ENCODE measurements at places on chromosomes 2 and 18. TPM values are rescaled to one million over a fixed set of nuclear protein-coding genes. Genes with fewer than 3 reads are reported as not detected.

- no peak for DNase-seq
These were observed 421.5 kb downstream of the ZNF521 start for GRCh38 chr18:24930478-24930877.

- DNase-seq = no peak
These were observed 133.9 kb downstream of the OSR1 start for GRCh38 chr2:19224486-19224885.

DNA sequence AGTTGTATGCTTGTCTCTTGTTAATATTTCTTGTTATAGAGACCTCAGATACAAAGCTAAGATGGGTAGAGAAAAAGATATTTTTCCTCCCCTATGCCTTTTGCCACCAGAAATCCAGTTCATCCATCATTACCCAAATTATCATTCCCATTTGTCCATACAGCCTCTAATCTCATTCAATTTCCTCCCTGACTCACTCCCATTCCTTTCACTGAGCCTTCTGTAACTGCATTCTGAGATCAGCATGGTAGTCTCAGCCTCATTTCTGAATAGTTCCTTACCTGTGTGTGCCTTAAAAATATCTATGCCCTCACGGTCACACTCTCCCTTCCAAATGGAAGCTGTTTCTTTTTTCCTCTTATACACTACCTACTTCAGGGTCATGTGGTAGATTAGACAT is 15.7 kb upstream of the PIK3C3 start:
- no peak for DNase-seq

GRCh38 chr2:3712831-3713503 is 9.6 kb downstream of the DCDC2C start:
- no peak for DNase-seq

DNA sequence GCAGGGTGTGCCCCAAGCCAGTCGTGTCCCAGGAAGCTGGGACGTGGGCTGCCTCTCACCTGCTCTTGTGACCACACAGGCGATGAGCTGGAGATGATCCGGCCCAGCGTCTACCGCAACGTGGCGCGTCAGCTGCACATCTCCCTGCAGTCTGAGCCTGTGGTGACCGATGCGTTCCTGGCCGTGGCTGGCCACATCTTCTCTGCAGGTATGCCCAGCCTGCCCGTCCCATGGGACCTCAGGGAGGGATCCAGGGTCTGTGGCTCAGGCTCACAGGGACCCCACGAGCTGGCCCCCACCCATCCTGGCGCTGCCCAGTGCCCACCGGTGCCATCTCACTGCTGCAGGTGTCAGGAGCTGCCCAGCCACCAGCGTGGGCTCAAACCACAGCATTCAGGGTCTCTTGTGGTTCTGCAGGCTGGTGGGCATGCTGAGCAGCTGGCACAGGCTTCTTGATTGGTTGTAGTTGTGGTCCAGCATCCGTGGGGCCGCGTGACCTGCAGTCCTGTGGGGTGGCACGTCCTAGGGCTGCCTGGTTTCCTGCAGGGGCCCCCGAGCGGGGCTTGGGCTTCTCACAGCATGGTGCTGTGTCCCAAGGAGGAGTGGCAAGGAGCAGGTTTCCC is 3.8 kb downstream of the BOK start:
- DNase-seq = no peak

DNA sequence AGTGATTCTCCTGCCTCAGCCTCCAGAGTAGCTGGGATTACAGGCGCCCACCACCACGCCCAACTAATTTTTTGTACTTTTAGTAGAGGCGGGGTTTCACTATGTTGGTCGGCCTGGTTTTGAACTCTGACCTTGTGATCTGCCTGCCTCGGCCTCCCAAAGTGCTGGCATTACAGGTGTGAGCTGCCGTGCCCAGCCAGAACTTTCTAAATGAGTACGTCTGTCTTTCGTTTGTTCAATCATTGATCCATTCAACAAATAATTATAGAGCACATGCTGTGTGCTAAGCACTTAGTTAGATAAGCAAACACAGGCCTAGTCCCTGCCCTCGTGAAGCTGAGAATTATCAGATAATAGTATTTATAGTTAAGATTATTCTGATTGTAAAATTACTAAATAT is 56.5 kb downstream of the TTC39C start:
- no peak for DNase-seq

DNA sequence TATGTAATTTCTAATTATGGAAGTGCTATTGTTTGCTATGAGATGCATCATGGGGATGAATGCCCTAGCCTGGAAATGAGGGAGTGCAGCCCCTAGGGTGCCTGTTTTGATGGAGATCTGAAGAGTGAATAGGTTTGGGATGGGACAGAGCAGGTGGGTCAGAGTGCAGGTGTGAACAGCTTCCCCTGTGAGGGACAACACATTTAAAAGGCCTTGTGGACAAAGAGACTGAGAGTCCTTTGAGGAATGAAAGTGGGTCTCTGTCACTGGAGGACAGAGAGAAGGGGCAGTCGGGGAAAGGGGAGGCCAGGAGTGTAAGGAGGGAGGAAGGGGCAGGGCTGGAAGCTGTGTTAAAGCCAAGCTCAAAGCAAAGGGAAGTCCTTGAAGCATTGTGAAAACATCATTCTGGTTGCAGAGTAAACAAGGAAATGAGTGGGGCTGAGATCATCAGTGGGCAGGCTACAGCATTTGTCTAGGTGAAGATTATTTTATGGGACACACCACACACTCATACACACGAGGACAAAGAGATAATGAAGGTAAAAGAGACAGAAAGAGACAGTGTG is 877.6 kb downstream of the SLC4A3 start:
- no peak for DNase-seq

- no peak for DNase-seq
These were observed 36.0 kb upstream of the WIPF1 start for GRCh38 chr2:174633623-174633930.

- no peak for DNase-seq
These were observed 233.4 kb upstream of the SIX3 start for GRCh38 chr2:44707945-44708660.

GRCh38 chr18:59620381-59620780 is 76.8 kb downstream of the CCBE1 start:
- DNase-seq = no peak

GRCh38 chr18:79321625-79322405 is 73.9 kb upstream of the NFATC1 start:
- no peak for DNase-seq

DNA sequence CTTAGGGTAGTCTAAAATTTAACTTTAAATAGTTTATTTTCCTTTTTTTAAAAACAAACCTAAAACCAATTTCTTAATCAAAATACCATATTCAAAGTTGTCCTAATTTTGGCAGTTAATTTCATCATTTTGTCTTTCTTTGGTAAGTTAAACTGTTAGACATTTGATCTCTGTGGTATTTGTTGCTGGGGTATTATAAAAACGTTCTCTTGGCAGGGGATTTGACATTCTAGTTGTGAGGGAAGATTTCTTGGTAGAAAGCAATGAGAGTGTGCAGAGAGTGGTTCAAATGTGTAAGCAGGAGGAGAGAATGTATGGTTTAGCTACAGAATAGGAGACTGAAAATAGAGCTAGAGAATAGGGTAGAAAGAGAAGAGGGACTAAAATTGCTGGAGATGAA is 14.6 kb downstream of the GULP1 start:
- no peak for DNase-seq

GRCh38 chr2:70974592-70974991 is 3.8 kb upstream of the ANKRD53 start:
- no peak for DNase-seq

GRCh38 chr2:98854682-98855081 is 81.3 kb downstream of the CRACDL start:
- no peak for DNase-seq

DNA sequence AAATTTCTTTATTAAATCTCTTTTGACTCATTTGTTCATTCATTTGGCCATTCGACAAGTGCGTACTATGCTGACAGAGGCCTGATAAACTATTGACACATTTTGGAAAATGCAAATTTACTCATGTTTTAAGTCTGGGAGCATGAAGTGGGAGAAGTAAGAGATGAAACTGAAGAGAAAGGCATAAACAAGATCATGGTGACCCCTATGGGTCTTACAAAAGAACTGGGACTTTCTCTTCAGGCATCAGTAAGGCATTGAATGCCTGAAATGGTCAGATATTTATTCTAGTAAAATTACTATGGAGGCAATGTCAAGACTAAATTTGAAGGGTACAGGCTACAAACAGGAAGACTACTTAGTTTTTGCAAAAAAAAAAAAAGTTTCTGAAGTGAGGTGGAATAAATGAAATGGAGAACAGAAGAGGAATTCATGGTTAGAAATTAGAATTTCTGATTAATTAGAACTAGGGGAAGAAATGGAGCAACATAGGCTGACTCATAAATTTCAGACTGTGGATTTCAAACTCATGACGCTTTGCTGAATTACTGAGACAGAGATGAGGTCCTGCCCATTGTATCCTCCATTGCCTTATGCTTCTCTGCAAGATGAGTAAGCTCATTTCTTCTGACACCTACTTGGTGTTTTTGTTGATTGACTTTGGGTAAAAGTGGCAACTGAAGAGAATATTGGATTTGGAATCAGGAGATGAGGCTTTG is 32.7 kb downstream of the VSNL1 start:
- DNase-seq = no peak

DNA sequence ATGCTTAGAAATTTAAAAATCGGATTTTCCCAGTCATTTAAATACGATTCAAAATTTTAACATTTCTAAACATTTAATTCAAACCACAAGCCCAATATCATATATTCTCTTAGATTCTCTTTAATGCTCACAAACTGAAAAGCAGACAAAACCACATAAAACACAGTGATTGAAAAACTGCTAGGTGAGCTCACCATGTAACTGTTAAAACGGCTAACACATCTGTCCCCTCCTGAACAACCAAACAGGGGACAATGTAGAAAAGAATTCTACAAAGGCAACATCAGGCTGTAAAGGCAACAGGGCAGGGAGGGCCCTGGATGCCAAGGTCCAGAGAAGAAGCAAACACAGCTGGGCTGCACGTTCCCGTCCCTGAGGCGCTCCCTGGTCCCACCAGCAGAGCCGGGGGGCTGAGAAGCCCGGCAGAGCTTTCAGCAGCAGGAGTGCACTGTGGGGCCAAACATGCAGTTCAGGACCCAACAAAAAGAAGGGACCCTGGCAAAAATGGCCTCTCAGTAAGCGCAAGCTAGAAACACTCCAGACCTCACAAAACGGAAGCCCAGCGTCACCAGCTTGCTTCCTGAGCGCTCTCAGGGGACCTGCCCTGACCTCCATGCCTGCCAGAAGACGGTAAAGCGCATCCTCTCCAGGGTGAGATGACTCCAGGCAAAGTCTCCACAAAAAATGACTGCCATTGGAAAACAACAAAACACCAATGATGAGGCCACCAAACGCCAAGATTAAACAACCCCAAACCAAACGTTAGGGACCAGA is 40.5 kb downstream of the NDUFA10 start:
- DNase-seq = no peak

DNA sequence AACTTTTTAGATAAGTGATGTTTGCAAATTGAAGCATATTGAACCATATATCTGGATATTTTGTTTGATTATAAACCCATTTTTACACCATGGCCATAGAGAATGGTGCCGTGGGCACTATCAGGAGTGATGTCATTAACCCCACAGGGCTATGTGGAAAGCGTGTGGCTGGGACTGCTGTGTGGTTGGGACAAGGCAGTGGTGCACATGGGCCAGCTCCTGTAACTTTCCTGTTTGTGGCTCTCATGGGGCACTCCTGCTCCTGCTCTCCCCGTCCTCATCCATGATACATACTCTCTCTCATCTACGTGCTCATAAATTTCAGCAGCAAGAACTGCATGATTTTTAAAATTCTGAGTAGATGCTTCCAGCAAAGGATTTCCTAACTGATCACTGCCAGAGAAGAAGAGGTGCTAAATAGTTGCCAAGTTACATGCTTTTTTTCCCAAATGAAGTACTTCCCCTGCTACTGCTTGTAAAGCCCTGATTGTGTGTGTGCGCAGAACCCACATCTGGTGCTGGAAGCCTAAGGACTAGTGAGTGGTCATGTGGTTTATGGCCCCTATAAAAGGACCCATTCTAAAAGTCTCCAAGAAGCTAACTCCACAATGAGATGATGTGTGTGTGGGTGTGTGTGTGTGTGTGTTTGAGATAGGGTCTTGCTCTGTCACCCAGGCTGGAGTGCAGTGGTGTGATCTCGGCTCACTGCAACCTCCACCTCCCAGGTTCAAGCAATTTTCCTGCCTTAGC is 240.8 kb downstream of the NEDD4L start:
- no peak for DNase-seq

DNA sequence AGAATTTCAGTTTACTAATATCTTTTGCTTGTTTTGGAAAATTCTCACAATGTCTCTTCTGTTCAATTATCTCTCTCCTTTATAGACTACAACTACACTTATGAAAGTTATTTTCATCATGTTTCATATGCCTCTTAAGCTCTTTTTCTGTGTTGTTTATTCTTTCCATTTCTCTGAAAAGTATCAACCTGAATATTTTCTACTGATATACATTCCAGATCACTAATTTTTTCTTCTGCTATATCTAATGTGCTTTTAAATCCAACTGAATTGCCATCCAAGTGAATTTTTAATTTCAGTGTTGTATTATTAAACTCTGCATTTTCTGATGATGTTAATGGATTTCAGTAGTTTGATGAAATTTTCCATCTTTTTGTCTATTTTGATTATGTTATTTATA is 301.3 kb downstream of the HRH4 start:
- no peak for DNase-seq

GRCh38 chr2:165238295-165238694 is 919 bp upstream of the SCN2A start:
- DNase-seq = no peak

DNA sequence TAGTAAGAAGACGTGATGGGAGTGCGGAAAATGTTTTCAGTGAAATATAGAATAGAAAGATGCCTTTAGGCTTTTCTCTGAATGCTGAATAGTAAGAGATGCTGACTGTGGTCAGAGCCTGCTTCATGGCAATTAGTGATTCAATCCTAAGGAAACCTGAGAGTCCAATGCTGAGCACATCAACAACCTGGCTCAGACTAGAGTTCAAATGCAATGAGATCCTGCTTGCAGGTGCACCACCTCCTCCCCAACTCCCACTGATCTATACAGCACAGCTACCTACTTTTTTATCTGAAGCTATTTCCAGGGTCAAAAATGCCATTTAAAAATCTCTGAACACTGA is 65.4 kb downstream of the AAK1 start:
- DNase-seq = no peak

- no peak for DNase-seq
These were observed 402.1 kb downstream of the PARD3B start for GRCh38 chr2:204947405-204947804.

Gene CDK15
- 0.21 TPM for total RNA-seq

Gene TMEM247
- total RNA-seq = not detected

Gene MROH2A
- not detected for total RNA-seq

Gene SLC9A4
- total RNA-seq = not detected

Gene SMARCAL1
- 9.7 TPM for total RNA-seq

Gene DOCK10
- total RNA-seq = 18.9 TPM

Gene GPAT2
- total RNA-seq = 4.8 TPM

Gene SOX11
- 0.64 TPM for total RNA-seq

Gene TRIP12
- 194 TPM for total RNA-seq

Gene ACP1
- total RNA-seq = 61.7 TPM

Gene CFAP65
- not detected for total RNA-seq

Gene KCNS3
- total RNA-seq = 3.6 TPM

Gene IL36G
- total RNA-seq = not detected

Gene GREB1L
- total RNA-seq = 11.1 TPM

Gene PDCL3
- 17.0 TPM for total RNA-seq

Gene FAM110C
- 1.7 TPM for total RNA-seq

Gene MEP1B
- not detected for total RNA-seq

Gene AGXT
- total RNA-seq = not detected

Gene CD226
- total RNA-seq = 0.72 TPM

Gene SERPINB12
- not detected for total RNA-seq
